ENCODE measurements at places on chromosomes 16 and 17.

DNA sequence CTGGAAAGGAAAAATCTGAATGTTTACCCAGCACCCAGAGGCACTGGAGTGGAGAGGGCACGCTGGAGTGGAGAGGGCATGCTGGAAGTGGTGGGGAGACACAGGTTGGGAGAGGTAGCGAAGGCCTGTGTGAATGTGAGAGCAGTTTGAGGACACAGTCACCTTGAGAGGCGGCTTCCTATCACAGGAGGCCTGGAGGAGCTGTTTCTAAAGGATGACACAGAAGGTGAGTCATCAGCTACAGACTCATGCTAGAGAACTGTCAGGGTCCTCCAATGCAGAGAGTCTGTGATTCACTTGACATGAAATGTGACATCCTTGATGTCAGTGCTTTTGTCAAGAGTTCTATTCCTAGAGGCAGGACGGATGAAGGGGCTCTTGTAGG, 13.8 kb downstream of the CTRL start:
- DNase-seq: peak; percentile 82

- no peak for DNase-seq
Observed at GRCh38 chr17:41627316-41628072, 3.1 kb upstream of the KRT17 start.

DNA sequence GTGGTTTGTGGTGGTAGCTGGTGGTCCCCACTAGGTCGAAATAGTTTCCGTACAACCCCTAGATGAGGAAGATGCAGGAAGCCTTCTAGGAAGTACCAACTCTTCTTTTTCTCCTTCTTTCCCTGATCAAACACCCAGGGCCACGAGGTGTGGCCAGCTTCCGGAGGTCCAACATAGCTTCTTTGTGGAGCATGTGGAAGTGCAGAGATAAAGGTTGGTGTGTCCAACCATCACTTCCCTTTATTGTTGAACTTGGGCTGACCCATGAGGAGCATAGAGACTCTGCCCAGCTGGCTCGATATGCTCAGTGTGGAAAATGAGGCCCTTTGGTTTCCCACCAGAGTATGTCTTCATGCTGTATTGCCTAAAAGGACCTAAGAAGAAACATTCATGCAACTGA, 6.3 kb upstream of the RGS9 start:
- DNase-seq: no peak

DNA sequence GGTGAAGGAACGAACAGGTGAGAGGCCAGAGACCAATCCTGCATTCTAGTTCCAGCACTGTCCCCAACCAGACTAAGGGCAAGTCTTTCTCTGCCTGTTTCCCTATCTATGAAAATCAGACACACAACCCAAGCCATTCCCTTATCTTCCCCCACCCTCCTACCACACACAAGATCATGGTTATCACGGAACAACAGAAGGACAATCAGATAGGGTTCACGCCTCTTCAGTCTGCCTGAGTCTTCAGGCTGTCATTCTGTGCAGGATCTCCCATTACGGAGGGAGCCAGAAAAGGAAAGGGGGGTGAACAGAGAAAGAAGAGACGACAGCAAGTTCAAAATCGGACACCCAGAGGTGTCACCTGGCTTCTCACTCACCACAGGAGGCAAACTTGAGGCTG, 11.1 kb downstream of the TLE7 start:
- DNase-seq: no peak

DNA sequence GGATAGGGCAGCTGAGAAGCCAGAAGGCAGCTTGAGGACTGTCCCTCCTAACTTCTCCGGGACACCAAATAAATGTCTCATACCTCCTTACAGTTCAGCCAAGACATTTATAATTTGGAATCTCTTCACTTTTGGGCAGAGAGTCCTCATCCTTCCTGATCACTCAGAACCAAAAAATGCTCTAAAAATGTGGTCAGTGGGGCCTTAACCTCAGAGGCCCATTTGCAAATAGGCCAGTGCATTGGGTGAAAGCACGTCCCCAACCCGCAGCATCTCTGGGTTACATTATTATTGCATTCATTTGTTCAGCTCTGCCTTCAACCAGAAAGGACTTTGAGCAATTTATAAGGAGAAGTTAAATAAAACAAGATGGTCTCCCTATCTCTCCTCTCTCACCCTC, 112.4 kb upstream of the IRX3 start:
- no peak for DNase-seq

- peak; percentile 87 for DNase-seq
Observed at GRCh38 chr17:14061666-14062560, 7.4 kb upstream of the COX10 start.

DNA sequence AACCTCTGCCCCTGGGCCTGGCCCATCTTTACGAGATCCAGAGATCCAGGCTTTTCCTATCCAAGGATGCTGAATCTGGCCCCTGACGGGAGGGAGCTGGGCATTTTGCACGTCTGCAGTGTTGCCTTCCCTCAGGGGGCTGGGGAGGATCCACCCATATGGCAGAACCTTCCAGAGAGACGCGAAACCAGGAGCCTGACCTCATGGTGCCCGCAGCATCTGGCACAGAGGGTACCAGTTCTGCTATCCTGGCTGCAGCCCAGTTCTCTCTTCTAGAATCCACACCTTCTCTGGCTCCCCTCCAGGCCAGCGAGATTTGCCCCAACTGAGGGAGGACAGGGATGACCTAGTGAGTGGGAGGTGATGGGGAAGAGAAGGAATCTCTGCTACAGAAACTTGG, 20.5 kb upstream of the ZNF652 start:
- DNase-seq: no peak

DNA sequence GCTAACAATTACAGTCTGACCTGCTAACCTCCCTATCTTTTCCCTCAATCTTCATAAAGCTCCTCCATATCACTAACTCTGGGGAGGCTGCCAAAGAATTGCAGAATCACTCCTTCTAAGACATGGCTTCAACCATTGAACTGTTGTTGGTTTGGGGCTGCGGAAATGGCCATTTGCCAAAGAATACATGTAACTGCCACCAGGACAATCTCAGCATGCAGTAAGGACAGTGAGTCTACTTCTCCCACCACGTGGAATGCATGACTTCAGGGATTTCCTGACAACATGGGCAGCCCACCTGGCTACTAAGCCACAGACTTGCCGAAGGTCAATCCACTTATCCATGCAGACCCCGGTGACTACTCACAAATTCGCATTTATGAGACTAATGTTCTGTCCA, 104.3 kb upstream of the NUDT7 start:
- no peak for DNase-seq

DNA sequence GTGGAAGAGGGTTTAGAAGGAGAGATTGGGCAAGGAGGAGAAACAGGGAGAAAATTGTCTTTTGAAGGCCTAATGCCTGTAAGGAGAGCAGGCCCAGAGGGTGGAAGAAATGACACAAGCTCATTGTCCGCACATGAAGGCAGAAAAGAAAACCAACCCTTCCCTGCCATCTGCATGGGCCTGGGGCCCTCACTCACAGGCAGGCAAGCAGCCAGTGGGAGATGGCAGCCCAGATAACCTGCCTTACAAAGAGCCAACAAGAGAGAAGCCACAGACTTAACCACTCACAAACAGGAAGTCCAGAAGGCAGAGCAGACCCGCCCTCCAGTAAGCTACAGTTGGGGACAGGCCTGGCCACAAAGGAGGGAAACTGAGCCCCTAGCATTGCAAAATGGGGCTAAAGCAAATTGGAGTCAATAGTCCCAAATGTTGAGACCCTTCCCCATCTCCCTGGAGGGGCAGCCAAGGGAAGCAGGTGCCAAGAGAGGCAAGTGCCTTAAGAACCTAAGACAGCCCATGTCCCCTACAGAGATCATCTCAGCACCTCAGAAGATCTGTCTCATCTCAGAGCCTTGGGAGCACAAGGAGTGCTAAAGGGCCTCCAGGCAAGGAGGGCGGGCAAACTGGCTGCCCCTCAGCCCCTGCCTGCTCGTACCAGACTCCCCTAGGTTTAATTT, 7.3 kb upstream of the TSPOAP1 start:
- DNase-seq: no peak

GRCh38 chr16:51630076-51630475, 479.0 kb upstream of the SALL1 start:
- DNase-seq: no peak

DNA sequence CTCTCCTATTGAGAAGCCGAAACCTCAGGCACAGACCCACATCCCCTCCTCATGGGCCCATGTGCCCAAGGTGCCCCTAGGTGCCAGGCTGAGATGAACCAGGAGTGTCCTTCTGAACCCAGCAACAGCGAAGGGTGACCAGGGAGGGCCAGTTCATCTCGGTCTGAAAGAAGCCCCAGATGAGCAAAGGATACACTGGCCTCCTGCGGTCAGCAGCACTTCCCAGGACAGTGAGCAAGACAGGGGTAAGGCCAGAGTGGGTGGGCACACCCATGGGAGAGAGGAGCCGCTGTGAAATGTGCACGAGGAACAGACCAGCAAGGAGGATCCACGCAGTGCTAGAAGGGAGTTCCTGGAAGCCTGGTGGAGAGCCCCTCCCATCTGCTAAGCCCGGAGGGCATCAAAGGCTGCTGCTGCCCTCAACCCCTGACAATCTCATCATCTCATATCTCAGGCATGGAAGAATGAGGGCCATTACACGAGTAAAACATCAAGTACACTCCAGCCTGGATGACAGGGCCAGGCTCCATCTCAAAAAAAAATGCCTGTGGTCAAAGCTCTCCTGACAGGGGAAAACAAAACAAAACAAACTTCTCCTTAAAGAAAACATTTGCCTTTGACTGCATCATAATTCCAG, 3.3 kb upstream of the HBZ start:
- no peak for DNase-seq

DNA sequence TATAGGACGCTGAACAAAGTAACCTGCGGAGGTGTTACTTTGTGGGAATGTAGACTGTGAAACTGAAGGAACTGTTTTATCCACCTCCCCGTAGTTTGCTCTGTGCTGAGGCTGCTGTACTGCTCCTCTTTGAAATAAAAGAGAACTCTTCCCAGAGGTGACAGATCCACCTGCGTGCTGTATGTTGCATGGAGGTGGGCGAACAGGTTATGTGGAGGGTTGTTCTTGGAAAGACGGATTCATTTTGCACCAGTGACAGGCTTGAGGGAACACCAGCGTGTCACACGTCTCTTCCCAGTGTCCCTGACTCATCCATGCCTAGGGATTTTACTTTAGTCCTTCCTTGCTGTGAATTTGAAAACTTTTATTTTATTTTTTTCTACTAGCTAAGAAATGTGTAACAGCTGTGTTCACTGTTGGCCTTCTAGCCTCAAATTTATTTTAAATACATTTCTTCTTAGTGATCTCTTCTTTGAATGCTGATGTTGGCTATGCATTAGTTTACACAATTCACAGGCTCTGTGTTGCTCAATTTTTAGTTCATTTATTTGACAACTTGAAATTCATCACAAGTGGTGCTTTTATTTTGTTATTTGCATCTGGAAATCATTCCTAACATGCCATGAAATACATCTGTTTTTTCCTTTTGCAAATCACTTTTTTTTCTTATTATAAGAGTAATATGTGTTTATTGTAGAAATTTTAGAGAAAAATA, 512.4 kb downstream of the CDH13 start:
- no peak for DNase-seq

DNA sequence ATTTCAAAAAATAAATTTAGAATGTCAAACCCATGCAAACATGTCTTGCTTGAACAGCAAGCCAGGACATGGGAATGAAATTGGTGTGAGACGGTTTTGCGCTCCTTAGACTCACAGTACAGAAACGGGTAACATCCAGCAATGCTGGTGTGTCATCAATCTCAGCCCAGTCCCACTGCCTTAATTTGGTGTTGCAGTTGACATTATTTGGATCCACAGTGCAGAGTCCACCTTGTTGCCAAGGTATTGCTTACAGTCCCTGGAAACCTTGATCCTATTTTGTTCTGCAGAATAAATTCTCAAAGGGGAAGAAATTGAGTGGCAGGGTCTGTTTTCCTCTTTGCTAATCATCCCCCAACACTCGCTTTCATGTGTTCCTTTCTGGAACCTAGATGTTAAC, 311.6 kb upstream of the MON1B start:
- DNase-seq: no peak

DNA sequence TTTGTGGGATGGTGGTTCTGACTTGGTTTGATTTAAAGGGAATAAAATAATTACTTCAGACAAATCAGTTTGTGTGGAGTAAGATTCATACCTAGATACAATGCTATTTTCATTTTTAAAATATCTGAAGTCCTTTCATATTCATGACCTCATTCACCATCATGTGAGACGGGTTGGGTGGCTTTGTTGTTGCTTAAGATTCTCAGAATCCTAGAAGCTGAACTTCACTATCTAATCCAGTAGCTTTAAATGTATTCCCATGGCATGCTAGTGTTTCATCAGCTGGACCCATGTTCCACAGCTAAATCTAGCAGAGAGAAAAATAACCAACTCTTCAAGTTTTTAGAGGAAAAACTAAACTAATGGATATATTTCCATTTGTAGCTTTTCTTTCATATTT, 2.7 kb upstream of the AMFR start:
- no peak for DNase-seq

DNA sequence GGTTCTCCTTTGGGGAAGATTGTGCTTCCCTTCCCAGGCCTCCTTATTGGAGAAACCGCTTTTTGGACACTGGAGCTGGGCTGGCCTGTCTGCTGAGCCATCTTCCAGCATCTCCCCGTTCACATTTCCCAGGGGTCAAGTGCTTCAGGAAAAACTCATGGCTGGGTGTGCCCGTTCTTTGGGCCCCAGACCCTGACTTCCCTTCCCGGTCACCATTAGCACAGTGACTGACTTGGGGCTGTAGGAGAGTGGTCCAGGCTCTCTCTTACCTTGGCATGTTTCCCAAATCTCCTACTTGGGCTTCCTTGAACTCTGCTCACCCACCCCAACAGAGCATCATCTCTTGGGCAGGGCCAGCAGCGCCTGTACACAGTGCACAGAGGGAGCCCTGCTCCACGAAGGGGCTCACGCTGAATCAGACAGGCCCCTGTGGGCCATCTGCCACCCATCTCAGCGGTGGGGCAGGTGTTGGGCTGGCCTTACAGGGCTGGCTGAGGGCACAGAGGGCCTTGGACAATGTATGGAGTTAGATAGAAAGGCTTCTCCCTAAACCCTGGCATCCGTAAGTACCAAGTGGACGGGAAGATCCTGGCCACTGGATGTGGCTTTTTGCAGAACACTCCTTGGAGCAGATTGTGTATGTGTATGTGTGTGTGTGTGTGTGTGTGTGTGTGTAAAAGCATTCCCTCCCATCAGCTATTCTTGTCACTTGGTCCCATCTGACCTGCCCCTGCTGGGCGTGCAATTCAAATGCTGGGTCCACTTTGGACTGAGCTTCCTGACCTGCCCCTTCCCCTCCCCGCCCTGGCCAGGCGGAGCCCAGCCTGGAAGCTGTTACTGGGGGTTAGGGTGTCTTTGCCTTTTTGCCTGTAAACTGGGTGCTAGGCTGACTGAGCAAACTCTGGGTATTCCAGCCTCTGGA, 24.9 kb upstream of the CDC42EP4 start:
- no peak for DNase-seq

- no peak for DNase-seq
Observed at GRCh38 chr17:50952889-50953288, 86.7 kb upstream of the TOB1 start.

GRCh38 chr17:14296166-14296910, 4.5 kb upstream of the HS3ST3B1 start:
- no peak for DNase-seq

GRCh38 chr17:61467416-61468262, 15.4 kb downstream of the TBX4 start:
- DNase-seq: no peak

- no peak for DNase-seq
Observed at GRCh38 chr17:34800661-34801060, 160.6 kb downstream of the CCT6B start.
